ENCODE measurements at places on chromosomes 16 and 17.

GRCh38 chr16:88758227-88758943, 26.6 kb downstream of the PIEZO1 start:
- DNase-seq = no peak

GRCh38 chr17:38636054-38636453, 30.3 kb upstream of the SRCIN1 start:
- no peak for DNase-seq

DNA sequence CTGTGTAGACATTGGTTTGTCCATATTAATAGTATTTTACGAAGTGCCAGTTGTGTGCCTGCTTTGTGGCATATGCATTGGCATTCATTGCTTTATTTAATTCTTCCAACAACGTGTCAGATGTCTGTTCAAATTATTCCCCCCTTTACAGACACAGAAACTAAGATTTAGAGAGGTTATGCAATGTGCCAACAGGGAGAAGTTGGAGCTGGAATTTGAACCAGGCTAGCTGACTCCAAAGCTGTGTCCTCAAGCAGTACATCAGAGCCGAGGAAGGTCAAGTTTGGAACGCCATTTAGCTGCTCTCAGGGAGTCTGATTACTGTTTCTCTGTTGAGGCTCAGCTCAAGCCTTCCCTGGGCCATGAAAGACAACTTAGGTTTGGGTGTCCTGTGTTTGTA, 232.3 kb downstream of the WWOX start:
- no peak for DNase-seq

DNA sequence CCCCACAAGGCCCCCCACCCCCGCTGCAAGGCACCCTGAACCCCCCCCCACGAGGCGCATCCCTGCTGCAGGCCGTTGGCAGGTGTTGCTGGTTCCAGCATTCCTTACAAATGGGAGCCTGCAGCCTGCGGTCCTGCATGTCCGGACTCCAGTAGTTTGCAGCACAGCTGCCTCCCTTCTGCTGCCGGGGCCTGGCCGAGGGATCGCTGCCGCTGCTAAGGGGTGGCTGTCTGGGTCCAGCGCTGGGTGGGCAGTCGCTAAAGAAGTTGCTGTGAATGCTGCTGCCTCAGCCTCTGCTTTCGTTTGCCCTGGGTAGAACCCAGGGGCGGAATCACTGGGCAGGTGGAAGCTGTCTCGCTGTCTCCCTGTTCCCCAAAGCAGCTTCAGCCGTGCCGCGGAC, 11.8 kb downstream of the UTS2R start:
- DNase-seq = no peak

DNA sequence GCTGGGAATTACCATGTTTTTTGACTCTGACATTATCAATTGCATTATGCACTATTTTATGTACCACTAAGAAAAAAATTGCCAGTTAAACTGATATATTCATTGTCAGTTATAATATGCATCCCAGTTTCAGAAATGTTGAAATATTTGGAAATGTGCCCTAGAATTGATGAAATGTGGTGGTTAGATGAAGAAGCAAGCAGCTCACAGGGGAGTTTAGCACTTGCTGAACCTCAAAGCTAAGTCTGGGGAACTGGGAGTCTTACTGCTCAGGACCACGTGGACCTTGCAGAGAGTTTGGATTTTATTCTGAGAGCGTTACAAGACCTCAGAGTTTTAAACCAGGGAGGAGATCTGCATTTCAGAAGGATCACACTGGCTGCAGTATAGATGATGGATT, 67.9 kb downstream of the TNRC6C start:
- DNase-seq = no peak

DNA sequence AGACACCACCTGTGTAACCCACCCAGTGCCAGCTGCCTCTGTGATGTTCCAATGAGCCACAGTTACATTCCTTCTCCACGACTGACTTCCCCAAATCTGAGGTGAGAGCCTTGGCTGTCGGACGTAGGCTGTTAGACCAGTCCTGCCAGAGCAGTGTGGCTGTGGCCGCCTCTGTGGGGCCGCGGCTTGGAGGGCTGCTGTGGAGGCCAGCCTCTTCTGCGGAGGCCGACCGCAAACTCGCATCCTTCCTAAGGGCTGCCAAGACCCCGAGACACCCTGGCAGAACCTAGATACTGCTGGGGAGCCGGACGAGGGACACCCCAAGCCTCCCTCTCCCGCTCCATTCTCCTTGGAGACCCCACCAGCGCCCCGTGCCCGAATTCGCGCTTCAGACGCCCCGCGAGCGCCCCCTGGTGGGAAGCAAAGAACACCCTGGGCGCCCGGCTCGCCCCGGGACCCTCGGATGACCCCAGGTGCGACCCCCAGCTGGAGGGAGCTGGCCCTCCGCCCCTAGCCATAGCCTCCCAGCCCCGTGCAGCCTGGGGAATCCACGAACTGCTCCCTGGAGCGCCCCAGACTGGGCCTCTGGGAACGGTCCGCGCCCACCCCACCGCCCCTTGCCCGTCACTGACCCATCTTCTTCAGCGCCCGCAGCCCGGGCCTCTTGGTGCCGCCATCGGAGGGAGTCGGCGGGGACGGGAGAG, 547 bp downstream of the PLCD3 start:
- DNase-seq = peak; percentile 74
